ENCODE measurements at places on chromosomes 6 and 20.

- no peak for DNase-seq
Observed at GRCh38 chr6:11141295-11141694, 29.8 kb upstream of the ERVFRD-1 start.

GRCh38 chr6:12090714-12091113 is 78.6 kb downstream of the HIVEP1 start:
- no peak for DNase-seq

- DNase-seq, result no peak
Observed at GRCh38 chr20:19588732-19589131, 169.3 kb upstream of the RIN2 start.

DNA sequence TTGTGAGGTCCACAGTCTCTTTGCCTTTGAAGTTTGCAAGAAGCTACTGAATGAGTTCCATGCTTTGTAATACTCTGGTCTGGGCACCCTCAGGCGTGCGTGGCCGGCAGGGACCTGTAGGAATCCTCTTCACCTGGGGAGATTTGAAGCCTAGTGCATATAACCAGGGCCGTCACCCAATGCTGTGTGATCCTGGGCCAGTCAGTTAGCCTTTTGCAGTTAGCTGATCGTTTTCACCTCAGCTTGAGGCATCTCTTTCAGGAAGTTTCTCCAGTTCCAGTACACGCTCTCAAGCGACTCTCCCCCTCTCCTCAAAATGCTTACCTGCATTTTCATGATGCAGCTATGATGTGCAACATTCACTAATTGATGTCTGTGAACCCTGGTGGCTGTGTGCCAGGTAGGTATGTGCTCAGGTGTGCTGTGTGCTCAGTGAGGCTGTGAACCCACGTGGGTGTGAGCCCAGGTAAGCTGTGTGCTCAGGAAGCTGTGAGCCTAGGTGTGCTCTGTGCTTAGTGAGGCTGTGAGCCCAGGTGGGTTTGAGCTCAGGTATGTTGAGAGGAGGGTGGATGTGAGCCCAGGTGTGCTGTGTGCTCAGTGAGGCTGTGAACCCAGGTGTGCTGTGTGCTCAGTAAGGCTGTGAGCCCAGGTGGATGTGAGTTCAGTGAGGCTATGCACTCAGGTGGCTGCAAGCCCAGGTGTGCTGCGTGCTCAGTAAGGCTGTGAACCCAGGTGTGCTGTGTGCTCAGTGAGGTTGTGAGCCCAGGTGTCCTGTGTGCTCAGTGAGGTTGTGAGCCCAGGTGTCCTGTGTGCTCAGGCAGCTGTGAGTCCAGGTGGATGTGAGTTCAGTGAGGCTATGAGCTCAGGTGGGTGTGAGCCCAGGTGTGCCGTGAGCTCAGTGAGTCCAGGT is 120.4 kb downstream of the PHACTR3 start:
- DNase-seq, result no peak

DNA sequence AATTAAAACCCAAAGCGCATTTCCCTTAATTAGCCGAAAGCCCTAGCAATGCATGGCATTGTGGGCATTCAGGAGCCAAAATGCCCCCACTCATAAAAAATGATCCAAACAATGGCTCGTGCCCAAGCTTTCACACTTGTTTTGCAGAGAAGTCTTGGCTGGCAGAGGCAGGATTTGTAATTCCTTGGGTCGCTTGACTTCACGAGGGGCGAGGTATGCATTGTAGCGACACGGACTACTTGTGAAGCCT is 613 bp upstream of the SASH1 start:
- no peak for DNase-seq

DNA sequence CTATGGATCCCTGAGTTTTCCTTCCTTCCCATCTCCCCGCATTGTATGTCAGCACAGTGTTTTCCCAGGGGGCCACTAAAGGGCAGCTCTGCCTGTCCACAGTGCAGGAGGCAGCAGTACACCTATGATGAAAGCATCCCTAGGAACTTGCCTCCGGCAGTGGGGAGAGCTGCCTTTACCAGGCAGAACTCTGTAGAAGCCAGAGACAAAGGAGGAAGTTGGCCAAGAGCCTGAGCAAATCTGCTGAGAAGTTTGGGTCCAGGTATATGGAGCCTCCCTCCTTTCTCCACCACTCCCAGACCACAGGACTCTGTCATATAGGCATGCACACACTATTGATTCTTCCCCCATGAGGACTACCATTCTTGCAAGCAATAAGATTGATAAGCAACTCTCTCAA is 282.7 kb downstream of the TBC1D7 start:
- no peak for DNase-seq

Data from left renal pelvis (tissue), 4 donors.